ENCODE measurements at places on chromosomes 3 and 15. TPM values are rescaled to one million over a fixed set of nuclear protein-coding genes. Genes with fewer than 3 reads are reported as not detected.

GRCh38 chr15:35306361-35306981, 221.4 kb upstream of the NANOGP8 start:
- peak; percentile 50 for DNase-seq

- DNase-seq = no peak
Measured at GRCh38 chr15:81263477-81263876, 60.5 kb downstream of the STARD5 start.

GRCh38 chr15:67832897-67833709, 6.7 kb downstream of the RNU6-1 start:
- no peak for DNase-seq

- no peak for DNase-seq
Measured at GRCh38 chr3:31668242-31668641, 135.5 kb downstream of the STT3B start.

GRCh38 chr3:14925729-14926591, 21.4 kb upstream of the NR2C2 start:
- DNase-seq = peak; percentile 36

OR4F15 gene
- not detected for total RNA-seq

DUOXA2 gene
- total RNA-seq = not detected

- no peak for DNase-seq
Measured at GRCh38 chr15:65791335-65792137, 557 bp downstream of the DENND4A start.

SMCO1 gene
- not detected for total RNA-seq

BFSP2 gene
- total RNA-seq = not detected

ACAN gene
- total RNA-seq = not detected

SPATA12 gene
- total RNA-seq = 0.34 TPM

ANKUB1 gene
- not detected for total RNA-seq

DNA sequence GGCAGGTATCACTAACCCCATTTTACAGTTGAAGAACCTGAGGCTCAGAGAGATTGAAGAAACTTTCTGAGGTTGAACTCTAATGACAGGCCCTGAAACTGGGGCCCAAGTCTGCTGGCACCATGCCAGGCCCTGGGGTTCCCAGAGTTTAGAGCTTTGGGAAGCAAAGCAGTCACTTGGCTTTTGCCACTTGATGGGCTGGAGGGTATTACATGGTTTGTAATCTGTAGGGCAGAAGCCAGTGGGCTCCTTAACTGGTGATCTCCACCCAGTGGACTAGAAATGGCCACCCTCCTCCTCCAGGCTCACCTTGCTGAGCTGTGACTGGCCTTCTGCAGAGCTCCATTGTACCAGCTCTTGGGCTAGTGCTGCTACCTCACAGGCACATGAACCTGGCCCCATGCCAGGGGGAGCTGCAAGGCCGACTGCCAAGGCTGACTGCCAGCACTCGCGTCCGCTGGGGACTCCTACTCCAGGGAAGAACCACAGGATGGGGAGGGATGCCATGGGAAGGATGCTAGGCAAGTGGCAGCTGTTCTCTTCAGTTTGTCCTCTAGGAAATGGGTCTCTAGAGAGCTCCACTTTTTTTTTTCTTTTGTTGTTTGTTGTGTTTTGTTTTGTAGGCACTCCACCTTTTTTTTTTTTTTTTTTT, 104.8 kb downstream of the ETFA start:
- peak; percentile 86 for DNase-seq

GRCh38 chr3:43391621-43392020, 105.3 kb downstream of the SNRK start:
- no peak for DNase-seq

DNA sequence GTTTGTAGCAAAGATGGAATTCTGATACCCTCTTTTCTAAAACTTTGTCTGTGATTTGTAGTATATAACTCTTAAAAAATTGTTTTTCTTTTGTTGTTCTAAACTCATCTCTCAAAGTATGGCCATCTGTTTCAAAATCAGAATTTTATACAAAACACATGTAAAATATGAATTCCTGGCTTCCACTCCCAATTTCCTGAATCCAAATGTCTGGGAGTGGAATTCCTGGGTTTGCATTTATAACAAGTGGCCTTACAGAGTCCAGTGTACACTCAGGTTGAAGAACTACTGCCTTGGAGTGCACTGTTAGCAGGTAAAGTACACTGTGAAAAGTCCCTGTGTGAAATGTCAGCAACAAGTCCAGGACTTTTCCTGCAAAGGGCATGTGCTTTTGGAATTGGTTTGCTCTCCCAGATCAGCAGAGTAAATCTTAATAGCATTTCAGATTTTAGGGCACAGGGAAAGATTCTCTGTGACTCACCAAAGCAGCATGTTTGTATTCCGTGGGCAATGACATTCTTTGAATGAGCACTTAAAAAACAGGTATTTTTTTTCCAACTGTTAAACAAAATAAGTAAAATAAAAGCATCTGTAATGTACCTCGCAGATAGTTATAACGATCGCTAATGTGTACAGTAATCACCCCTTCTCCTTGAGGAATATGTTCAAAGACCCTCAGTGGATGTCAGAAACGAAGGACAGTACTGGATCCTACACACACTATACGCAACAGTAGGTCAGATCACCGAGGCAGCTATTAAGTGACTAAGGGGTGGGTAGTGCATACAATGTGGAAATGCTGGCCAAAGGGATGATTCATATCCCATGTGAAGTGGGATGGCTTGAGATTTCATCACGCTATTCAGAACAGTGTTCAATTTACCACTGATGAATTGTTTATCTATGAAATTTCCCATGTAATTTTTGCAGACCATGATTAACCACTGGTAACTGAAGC, 2.0 kb upstream of the CLDN16 start:
- DNase-seq = peak; percentile 95

GRCh38 chr3:54875596-54876268, 52.1 kb downstream of the LRTM1 start:
- no peak for DNase-seq

PARP15 gene
- under 0.01 TPM for total RNA-seq

DNA sequence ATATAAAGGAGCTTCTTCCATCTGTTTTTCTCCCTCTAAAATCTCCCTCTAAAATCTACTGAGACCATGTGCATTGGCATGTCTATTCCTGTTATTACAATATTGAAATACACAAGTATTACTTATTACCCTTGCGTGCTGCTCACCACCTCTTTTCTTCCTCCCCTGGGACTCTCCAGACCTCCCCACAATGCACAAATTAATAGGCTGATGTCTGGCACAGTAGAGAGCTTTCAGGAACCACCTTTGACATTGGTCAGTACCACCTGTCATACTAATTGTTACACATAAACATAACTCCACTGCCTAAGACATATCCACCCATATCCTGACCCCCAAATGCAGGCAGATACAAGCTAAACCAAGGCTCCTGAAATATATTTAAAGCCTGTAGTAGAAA, 722.6 kb downstream of the FHIT start:
- DNase-seq = no peak

DNA sequence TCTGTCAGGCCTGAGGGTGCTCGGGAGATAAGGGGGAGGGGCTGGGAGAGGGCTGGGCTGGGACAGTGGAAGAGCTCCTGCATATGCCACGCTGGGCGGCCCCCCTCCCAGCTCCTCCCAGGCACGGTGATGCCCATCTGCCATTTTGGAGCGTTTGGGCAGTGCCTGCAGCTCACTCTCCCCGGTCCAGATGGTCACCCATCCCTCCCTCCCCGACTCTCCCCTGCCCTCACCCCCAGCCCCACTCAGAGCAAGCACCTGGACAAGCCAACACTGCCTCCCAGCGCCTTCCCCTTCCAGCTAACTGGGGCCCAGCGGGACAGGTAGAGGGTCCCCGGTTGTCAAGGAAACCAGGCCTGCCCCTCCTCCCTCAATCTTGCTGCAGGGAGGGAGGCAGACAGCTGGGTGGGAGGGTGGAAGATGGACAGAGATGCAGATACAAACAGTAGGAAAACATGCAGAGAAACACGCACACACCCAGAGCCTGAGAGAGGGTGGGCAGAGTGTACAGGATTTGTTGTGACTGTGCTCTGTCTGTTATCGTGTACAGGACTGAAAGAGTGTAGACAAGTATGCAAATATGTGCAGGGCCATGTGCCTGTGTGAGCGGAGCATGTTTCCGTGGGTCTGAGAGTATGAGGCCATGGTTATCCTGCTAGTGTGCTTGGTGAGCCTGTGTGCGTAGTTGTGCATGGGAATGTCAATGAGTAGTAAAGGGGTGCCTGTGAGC, 17.5 kb upstream of the CORO2B start:
- DNase-seq = no peak

- DNase-seq = peak; percentile 49
Measured at GRCh38 chr3:54033761-54034160, 88.6 kb upstream of the CACNA2D3 start.

GOLGA8Q gene
- total RNA-seq = not detected

KAT2B gene
- 1.6 TPM for total RNA-seq

DNA sequence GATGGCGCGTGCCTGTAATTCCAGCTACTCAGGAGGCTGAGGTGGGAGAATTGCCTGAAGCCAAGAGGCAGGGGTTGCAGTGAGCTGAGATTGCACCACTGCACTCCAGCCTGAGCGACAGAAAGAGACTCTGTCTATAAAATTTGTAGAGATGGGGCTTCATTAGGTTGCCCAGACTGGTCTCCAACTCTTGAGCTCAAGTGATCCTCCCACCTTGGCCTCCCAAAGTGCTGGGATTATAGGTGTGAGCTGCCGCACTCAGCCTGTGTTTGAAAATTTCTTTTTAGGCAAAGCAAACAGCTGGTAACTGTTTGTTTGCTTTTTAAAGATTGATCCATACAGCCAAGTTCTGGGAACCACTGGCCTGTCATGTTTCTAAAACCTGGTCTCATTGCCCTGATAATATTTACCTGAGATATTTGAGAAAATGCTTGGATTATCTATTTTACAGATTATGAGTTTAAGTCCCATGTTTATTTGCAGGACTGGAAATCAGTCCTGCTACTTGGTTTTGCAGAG, 64.2 kb upstream of the LMOD3 start:
- DNase-seq = no peak

- peak; percentile 7 for DNase-seq
Measured at GRCh38 chr3:73530022-73530396, 94.7 kb downstream of the PDZRN3 start.

MYNN gene
- 12.9 TPM for total RNA-seq

DNA sequence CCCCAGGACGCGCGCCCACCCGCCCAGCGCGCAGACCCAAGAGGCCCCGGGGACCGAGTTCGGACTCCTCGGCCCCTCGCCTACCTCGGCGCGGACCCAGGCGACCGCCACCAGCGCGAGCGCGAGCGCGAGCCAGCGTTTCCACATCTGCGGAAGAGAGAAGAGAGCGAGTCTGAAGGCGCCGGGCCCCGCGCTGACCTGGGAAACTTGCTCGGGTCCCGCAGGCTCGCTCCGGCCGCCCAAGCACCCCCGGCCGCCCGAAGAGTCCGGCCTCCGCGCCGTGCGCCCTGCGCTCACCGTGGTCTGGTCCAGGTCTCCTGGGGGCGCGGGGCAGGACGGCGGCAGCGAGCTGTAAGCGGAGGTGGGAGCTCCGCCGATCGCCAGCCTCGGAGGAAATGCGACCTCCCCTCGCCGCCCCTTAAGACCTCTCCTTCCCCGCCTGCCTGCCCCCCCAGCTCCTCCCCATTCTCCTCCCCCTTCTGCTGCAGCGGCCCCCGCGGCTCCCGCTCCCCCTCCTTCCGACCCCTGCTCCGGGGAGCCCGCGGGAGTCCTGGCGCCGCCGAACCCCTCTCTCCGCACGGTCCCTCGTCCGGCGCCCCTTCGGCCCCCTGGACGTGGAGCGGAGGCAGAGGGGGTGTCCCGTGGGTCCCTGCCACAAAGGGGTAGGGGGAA, at the start of gene FSTL1:
FSTL1 (minus strand) TSS at position 393 of the 672 bp plus-strand sequence; CDS start at position 147, 246 bp downstream.
- peak; percentile 84 for DNase-seq

DNA sequence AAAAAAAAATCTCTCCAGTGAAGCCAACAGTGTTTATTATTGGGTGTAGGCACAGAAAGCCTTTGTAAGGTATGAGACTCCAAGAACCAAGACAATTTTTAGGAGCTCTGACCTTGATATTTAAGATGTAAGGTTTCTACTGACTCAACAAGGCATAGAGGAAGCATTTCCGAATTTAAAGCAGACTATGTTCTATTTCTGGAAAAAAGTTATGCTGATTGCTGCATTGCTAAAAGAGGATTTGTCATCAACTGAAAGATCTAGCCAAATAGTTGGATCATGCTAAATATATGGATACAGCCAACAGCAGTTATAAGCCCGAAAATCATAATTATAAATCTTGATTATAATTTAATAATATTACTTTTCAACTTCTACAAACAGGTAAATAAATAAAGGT, 53.3 kb upstream of the MELTF start:
- no peak for DNase-seq

DNA sequence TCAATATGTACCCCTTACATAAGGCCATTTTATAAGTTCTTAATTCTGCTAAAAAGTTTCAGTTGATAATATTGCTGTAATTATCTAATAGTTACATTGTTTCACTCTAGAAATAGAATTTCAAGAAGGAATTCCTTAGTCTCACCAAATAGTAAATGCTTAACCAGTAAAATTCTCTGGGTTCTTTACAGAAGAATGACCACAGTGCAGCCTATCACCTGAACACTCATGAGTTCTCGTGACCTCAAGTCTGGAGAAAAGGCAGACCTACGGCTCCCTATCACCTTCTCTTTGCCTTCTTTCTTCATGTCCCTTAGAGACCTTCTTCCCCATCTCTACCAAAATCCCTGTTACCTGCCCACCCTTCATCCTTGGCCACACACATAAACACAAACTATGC, 30.9 kb downstream of the CCDC191 start:
- no peak for DNase-seq

DNA sequence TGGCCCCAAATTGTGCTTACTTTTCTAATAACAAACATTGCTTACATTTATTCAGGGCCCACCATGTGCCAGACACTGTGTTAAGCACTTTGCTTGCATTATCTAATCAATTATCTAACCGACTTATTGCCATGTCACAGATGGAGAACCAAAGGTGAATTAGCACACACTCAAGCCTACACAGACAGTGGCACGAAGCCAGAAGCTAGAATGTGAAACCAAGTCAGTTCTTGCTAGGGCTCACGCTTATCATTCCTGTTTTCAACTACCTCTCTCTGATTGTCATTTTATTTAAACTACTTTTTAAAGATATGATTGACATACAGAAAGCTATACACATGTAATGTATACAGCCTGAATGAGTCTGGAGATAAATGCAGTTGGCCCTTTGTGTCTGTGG, 215.7 kb upstream of the CFAP20DC start:
- peak; percentile 10 for DNase-seq

DNA sequence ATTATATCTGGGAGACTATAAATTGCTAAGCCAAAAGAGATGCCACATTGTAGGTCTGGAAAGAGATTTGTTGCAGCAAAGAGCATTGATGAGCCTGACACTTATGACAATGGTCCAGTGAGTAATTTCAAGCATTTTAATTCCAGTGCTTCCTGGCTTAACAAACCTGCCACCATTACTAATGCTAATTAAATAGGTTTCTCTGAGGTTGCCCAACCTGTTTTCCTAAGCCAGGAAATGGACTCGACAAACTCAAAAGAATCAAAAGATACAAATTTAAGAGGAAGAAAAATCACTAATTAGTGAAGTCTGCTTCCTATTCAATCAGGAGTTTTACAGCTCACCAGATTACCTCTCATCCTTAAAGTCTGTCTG, 36.7 kb upstream of the CTDSPL start:
- DNase-seq = no peak

DNA sequence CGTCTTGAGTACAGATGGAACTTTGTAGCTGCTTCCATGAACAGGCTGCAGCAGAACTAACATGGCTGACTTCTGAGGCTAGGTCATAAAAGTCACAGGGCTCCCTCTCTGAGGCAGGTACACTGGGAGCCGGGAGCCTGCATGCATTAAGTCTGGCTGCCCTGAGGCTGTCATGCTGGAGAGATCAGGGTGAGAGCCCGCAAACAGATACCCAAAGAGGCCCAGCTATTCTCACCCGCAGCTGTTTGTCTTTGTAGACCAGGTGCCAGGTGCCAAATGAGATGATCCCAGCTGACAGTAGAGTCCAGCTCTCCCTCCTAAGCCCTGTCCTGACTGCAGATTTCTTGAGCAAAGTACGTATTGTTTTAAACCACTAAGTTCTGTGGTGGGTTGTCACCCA, 8.6 kb upstream of the SLCO3A1 start:
- no peak for DNase-seq

Measured in Daoy (cell line).